Vagina (tissue), 2 donors: ENCODE measurements at places on chromosomes 16 and 17.
A peak's percentile ranks its signal among the peaks of the same experiment; 100 is the strongest.

DNA sequence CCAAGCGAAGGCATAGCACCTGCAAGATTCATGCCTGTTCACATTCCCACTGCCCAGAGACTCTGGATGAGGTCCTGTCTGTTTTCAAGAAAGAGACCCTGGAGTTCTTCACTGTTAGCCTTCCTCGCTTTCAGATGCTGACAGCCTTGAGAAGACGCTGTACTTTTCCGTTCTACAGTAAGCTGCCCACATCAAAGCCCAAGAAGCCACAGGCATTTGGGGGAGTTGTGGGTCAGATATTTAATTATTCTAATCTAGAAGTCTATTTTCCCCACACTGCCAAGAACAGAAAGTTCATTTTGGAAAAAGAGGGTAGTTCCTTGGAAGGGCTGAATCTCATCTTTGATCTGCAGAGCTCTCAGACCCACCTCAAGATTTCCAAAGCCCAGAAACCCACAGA lies 127.9 kb downstream of the AXIN2 start:
- DNase-seq, result no peak

- DNase-seq, result peak; percentile 16
These were observed 18.8 kb downstream of the CFAP97D1 start for GRCh38 chr17:43799047-43799446.

GRCh38 chr16:48617711-48618148 lies 7.8 kb upstream of the N4BP1 start:
- DNase-seq, result no peak

DNA sequence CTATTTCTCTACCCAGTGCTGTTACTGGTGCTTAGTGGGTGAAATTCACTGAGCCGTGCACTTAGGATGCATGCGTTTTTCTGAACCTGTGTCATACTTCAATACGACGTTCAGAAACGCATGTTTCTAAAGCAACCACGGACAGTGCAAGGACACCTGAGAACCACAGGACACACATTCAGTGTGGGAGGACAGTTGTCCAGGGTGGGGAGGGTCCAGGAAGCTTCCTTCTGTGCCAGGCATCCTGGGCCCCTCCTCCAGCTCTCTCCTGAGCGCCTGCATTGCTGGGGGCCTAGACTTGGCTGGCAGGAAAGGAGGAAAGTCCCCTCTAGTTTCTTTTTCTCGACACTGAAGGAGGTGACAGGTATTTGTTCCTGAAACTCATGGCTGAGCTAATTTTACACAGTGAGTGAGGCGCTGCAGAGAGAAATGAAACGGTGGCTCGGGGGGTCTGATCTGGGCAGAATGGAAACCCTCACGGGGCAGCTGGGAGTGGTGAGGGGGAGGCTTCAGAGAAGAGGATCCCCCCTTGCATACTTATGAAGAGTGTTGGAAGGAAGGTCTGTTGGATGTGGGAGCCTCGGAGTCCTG lies 89.9 kb downstream of the IRF8 start:
- no peak for DNase-seq

DNA sequence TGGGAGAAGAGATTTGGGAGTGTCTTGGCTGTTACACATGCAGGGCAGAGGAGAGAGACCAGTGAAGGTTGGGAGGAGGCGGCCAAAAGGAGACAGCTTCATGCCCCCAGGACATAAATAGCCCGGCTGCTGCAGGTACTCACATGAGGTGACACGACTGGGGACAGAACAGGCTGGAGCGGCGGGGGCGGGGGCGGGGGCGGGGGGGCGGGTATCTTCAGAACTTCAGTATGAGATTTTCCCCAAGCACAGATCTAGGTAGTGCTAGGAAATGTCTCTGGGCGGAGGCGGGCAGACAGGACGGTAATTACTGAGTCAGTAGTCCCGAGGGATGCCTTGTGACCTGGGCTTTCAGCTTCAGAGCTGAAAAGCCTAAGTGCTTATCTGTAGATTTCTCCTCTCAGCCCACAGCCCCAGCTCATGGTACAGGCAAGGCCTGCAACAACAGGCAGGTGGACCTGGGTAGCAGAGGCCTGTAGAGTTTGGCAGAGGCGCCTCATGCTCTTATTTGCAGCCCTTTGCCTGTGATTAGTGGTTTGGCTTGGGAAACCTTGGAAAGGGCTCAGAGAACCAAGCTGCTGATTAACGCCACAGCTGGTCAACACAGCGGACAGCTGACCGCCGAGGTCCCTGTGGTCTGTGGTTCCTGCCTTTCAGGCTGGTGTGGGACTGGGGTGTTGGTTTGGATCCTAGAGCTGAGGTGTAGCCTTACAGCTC lies 24.5 kb downstream of the UNK start:
- no peak for DNase-seq

GRCh38 chr17:81396722-81397313 lies 1.6 kb downstream of the BAHCC1 start:
- no peak for DNase-seq

DNA sequence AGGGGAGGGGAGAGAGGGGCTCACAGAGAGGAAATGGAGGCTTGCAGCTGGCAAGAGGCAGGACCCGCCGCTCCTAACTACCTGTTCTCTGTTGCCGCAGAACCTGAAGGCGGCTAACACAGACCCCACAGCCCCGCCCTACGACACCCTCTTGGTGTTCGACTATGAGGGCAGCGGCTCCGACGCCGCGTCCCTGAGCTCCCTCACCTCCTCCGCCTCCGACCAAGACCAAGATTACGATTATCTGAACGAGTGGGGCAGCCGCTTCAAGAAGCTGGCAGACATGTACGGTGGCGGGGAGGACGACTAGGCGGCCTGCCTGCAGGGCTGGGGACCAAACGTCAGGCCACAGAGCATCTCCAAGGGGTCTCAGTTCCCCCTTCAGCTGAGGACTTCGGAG lies 39.0 kb upstream of the CDH1 start:
- DNase-seq, result no peak

GRCh38 chr17:21082001-21082436 lies 39.2 kb upstream of the USP22 start:
- DNase-seq, result no peak

- no peak for DNase-seq
These were observed 952 bp upstream of the PRSS27 start for GRCh38 chr16:2720719-2721633.

DNA sequence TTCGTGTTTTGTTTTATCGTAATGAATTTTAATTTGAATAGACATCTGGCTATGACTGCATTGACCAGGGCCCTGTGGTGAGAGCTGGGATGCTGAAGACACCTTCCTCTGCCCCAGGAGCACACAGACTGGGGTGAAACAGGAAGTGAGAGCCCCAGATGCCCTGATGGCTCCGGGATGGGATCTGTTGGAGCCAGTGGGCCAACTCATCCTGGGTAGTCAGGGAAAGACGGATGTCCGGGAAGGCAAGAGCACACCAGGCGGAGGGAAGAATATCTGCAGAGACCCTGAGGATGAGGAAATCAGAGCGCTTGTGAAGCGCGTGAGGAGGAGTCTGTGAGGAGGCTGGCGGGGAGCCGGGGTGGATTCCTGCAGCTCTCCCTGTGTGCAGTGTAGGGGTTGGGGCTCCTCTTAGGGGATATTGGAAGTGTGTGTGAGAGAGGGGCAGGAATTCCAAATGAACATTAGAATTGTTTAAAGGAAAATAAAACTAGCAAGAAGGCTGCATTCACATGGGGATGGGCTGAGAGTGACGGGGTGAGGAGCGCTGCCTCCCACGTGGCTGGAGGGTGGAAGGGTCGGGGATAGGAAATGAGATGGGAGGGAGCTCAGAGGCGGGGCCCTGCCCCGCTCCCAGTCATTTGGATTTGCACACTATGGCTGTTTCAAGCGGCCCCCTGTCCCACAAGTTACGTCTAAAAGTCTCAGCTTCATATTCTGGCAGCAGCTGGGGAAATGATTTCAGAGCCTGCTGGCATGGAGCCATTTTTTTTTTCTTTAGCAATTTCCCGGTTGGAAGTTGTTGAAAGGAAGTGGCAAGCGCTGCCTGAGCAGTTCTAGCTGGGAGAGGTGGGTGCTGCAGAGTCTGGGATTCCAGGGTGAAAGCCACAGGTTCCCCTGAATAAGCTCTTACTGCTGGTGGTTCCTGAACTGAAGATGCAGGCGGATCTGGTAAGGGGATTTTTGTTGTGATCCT lies 71.2 kb upstream of the LGALS9 start:
- DNase-seq, result no peak

GRCh38 chr16:85466304-85466700 lies 146.8 kb upstream of the GSE1 start:
- DNase-seq, result no peak

- no peak for DNase-seq
These were observed 90.0 kb downstream of the ELAC2 start for GRCh38 chr17:12927541-12928425.

GRCh38 chr17:4033751-4034251 lies 69.6 kb upstream of the ATP2A3 start:
- DNase-seq, result no peak

- DNase-seq, result no peak
These were observed 127.5 kb upstream of the WSCD1 start for GRCh38 chr17:5942687-5943086.

GRCh38 chr16:12323007-12323758 lies 346.6 kb downstream of the SNX29 start:
- no peak for DNase-seq

GRCh38 chr17:59746849-59747445 lies 39.5 kb downstream of the VMP1 start:
- DNase-seq, result no peak

GRCh38 chr16:979147-979546 lies 2.4 kb upstream of the SOX8 start:
- DNase-seq, result no peak

GRCh38 chr17:67558740-67559380 lies 158.9 kb upstream of the NOL11 start:
- DNase-seq, result no peak

- no peak for DNase-seq
These were observed 243.3 kb downstream of the MSI2 start for GRCh38 chr17:57499648-57500049.

DNA sequence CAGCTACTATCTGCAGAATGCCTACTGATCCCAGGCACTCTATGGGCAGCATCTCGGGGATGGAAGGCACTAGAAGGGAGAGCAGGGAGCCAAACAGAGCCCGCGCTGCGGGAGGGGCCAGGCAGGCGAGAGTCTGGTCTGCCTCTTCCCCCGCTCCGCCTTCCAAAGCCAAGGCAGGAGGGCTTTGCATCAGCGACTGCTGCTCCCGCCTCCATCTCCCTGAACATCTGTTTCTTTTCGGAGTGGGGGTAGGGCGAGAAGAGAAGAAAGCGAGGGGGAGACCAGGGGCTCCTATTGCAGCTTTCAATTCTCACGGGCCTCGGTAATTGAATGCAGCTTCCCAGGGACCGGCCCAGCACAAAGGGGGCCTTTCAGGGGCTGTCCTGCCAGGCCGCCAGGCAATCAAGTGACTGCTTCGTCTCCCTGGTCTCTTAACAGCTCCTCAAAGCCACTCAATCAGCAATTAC lies 31.4 kb upstream of the CDC42EP4 start:
- DNase-seq, result no peak

DNA sequence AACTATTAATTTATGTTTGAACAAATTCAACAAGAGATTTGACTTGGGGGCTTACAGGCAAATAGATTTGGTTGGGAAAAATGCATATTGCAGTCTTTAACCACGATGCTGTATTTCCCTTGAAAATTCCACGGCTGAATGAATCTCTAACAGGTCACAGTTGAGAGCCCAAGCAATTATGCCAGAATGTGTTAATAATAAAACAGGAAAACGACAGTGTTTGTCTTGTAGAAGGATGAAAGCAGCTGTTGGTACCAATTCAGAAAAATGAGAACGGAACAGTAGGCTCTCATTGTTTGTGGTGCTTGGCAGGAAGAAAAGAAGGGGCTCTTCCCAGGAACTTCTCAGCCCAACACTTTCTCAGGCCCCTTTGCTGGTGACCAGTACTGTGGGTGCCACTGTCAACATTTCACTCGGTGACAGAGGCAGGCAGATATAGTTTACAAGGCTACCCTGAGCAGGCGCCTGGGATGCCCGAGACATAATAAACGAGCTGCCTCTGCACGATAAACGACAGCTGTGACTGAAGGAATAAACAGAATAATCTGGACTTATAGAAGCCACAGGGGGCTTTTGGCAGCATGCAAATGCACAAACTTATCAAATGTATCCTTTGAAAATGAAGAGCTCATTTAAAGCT lies 387.1 kb downstream of the HS3ST4 start:
- DNase-seq, result no peak

DNA sequence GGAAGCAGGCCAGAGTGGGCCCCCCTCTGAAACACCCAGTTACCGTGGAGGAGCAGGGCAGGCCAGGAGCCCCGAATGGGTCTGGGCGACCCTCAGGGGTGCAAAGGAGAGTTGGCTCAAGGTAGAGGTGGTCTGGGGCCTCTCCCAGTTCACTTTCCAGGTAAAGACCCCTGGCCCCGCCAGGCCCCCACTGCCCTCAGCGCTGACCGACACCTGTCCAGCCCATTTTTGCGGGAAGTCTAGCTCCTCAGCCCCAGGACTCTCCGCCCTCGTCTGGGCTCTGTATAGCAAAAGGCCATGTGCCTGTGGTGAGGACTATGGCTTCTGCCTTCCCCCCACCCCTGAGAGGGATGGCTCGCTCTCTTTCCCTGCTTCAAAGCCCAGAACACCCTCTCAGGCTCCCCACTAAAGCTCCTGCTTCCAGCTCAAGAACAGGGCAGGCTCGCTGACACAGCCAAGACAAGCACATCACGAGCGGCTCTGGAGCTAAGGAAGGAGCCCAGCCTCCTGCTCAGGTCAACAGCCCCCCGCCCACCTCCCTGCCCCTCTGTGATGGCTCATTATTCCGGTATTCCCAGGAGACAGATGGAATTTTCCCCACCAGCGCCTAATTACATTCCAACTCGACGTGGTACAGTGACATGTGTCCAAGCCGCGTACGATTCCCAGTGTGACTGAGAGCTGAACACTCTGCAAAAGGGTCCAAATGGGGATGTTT lies 59.4 kb downstream of the RTN4RL1 start:
- DNase-seq, result no peak

- DNase-seq, result no peak
These were observed 1171.5 kb upstream of the GOT2 start for GRCh38 chr16:59905606-59906005.

- DNase-seq, result no peak
These were observed 476.4 kb upstream of the CCL2 start for GRCh38 chr17:33778505-33779233.

GRCh38 chr17:75228305-75228704 lies 22.8 kb downstream of the NUP85 start:
- DNase-seq, result no peak

- no peak for DNase-seq
These were observed 94.0 kb upstream of the WSB1 start for GRCh38 chr17:27199948-27200347.

- no peak for DNase-seq
These were observed 59.5 kb downstream of the AKAP1 start for GRCh38 chr17:57144567-57144966.

- no peak for DNase-seq
These were observed 75.8 kb downstream of the ADAMTS18 start for GRCh38 chr16:77359065-77359502.
